ENCODE measurements at places on chromosomes 3 and 15.

GRCh38 chr3:62011666-62012065 is 361.7 kb downstream of the FEZF2 start:
- DNase-seq = no peak

DNA sequence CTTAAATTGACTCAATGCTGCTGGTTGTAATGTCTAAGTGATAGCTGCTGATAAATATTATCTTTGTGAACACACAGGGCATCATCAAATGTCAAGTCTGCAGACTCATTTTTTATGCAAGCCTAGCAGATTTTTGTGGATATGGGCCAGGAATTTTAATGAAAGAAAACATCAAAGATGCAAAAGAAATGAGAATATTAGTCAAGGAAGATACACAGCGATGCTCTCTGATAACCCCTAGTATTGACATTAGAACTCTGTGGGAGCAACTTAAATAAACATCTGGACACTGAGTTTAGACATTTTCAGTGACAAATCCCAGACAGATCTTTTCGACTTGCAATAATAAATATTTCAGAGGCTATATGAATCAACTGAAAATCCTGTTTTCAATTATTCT is 28.3 kb downstream of the POLR2M start:
- DNase-seq = no peak

- DNase-seq = no peak
These were observed 212.5 kb downstream of the CADPS start for GRCh38 chr3:62662677-62663076.

DNA sequence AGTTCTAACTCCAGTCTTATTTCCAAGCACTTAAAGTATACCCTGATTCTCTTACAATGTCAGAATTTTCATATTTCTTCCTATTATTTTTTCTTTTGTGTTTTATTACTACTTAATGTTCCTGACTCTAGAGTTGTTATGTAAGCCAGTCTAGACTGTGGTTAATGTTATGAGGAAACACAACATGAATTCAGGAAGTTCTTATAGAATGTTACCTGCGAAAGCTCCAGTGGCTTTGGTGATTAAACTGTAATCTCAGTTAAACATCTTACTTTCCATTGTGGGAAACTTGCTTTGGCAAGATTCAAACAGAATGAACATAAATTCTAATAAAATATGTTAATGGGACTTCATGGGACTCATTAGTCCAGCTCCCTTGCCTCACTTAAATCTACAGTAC is 36.6 kb upstream of the CHL1 start:
- no peak for DNase-seq

DNA sequence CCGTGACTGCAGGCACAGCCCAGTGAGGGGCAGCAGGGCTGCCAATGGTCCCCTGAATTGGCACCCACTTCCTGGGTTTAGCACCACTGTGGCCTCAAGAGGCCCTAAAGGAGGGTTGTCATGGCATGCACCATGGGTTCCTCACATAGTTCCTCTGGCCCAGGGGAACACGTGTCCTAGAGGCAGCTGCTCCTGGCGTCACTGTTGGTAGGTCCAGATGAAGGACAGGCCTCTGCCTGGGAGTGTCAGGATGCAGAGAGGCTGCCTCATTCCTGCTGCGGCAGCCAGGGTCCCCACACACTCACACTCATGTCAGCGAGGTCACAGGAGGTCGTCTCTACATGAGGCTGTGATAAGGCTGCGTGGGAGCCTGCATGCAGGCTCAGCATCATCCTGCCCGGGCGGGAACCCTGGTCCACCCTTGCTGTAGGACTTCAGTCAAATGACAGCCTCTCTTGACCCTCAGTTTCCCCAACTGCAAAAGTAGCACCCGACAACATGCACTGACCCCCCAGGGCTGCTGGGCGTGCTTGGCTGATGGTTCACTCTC is 26.1 kb upstream of the SFMBT1 start:
- no peak for DNase-seq

DNA sequence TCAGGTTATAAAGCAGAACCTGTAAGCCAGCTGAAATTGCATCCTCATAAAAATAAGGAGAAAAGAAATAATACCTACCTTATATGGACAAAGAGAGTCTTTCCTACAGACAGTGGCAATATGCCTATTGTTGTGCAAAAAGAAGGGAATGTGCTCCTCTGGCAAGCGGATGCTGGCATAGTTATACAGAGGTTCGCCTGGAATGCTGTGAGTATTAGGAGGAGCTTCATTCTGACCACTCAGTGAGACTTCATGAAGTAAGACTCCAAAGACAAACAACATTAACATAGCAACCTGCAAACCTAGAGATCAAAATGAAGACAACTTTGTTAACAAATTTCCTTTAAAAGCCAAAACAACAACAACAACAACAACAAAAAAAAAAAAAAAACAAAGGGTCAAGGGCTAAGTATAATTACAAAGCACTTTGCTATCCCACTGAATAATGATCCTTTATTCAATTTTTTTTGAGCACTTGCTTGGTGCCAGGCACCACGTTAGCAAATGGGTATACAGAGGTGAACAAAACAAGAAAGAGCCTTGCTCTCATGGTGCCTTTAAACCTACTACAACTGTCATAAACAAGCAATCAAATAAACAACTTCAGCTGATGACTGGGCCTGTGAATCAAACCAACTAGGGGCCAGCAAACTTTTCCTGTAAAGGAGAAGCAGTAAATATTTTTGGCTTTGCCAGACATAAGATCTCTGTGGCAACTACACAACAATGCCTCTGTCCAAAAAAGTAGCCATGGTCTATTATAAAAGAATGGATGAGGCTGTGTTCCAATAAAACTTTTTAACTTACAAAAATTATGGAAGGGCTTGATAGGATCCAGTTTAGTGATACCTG is 3.7 kb downstream of the EOGT start:
- DNase-seq = no peak

- DNase-seq = peak; percentile 48
These were observed 7.6 kb downstream of the ULK3 start for GRCh38 chr15:74835312-74835823.

DNA sequence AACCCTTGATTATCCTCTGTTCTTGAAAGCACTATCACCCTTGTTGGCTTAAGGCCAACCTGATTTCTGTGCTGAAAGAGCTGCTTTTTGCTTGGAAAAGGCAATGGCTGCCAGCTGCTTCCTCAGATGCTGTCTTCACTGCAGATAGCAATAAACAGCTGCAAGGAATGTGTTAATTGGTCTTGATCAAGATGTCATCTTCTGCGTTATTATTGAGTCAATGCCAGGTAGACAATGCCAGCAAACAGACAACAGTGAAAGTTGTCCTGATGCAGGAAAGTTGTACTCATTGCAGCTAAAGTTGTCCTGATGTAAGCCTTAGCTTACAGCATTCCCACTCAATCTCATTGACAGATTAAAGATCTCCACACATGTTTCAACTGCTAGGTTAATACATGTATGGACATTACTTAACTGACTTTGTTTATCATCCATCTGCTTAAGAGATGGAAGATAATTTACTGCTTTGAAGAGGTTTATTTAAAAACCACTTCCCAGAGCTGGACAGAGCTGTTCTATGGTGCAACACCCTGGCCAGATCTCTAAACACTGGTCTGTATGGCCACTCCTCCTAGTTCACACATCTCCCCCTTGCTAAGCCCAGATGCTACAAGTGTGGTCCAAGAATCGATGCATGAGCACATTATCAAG is 251.0 kb upstream of the MCTP2 start:
- no peak for DNase-seq

- DNase-seq = no peak
These were observed 181.2 kb upstream of the EPHA3 start for GRCh38 chr3:88926221-88926620.

- no peak for DNase-seq
These were observed 551.3 kb downstream of the AGBL1 start for GRCh38 chr15:86630946-86631345.

DNA sequence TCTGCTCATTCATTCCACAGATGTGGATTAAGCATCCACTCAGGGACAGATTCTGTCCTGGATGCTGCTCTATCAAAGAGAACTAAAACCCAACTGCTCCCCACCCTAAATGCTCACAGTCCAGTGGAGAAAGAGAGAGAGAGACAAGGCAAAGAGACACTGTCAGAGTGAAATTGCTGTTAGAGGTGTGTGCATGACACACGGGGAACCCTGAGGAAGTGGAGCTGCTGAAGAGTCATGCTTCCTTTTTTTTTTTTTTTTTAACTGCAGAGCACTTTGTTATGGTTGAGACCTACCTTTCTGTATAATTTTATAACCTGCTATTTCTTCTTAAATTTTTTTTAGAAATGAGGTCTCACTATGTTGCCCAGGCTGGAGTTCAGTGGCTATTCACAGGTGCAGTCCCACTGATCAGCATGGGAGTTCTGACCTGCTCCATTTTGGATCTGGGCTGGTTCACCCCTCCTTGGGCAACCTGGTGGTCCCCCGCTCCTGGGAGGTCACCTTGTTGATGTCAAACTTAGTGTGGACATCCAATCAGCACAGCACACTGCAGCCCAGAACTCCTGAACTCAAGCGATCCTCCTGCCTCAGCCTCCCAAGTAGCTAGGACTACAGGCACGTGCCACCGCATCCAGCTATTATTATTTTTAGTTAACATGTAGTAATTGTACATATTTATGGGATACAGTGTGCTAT is 18.2 kb upstream of the PSTPIP1 start:
- DNase-seq = no peak

GRCh38 chr15:79617071-79617470 is 184.9 kb downstream of the MINAR1 start:
- no peak for DNase-seq

DNA sequence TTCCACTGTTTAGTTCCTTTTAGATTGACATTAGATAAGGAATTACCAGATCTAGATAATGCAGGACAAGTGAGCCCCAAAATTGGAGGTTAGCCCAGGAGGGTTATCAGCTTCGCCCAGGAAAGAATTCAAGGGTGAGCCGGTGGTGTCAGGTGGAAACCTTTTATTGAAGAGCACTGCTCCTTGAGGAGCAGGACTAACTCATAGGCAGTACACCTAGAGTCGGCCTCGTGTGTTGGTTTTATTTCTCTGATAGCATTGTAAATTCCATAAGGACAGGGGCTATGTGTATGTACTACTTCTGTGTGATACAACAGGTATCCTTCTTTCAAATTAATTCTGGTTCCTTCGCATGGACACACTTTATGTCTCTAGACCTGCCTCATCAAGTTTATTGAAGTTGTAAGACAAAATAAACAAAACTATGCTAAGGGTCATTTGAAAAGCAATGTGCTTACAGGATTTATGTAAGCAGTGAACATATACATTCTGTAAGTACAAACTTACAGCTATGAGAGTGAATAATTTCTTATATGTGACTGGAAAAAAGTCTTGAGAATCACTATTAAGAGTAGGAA is 57.2 kb downstream of the SNX4 start:
- DNase-seq = no peak

- no peak for DNase-seq
These were observed 17.1 kb downstream of the P2RY12 start for GRCh38 chr3:151367448-151367847.

- no peak for DNase-seq
These were observed 232.0 kb upstream of the HES1 start for GRCh38 chr3:193903966-193904365.

DNA sequence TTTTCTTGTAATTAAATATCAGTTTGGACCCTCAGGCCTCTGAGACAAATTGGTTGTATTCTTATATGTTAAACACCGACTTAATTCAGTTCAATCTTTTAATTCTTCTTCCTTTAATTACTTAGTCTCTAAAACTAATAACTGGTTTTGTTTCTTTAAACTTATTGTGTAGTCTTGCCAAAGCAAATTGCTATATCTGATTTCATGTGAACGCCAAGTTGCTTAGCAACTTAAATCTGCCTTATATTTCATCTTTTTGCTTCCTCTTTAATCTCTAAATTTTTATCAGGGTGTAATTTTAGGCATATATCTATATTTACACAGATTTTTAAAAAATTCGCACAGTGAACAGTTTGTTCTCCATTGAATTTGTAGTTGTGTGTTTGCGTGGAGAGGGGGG is 82.2 kb downstream of the CADM2 start:
- DNase-seq = no peak

DNA sequence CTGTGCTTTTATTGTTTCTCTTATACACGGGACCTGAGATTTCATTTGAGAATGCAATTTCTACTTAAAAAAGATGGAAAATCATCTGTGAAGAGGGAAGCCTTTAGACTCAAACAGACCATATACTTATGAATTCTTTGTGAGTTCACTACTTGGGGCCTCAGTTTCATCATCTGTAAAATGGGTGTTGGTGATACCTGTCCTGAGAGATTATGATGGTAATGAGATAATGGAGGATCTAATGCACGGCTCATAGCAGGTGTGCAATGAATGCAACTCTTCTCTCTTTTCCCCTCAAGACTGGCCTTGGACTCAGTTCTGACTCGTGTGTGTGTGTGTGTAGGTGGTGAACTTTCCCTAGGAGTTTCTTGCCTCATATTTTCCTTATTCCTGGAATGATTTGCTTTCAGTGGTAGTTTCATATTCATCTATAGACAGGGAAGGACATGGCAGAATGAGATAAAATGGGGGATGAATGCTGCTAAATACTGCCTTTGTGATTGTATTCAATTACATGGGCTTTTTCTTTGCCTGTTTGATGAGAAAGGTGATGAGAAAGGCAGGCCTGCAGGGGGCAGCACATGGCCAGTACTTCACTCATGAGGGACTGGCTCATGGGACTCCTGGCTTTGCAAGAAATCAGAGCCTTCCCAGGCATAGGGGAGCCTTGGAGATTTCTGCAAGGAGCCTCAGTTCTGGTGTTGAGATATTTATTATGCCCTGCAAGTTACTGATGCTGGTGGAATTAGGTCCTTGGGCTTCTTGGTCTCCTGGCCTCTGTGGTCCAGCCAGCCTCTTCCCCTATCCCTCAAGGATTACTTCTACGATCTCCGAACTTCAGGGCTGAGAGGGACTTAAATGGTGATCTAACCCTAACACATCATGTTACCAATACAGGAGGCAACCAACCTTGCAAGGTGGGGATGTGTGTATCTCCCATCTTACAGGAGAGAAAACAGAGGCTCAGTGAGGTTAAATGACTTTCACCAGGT is 70.7 kb downstream of the RPLP1 start:
- DNase-seq = no peak

DNA sequence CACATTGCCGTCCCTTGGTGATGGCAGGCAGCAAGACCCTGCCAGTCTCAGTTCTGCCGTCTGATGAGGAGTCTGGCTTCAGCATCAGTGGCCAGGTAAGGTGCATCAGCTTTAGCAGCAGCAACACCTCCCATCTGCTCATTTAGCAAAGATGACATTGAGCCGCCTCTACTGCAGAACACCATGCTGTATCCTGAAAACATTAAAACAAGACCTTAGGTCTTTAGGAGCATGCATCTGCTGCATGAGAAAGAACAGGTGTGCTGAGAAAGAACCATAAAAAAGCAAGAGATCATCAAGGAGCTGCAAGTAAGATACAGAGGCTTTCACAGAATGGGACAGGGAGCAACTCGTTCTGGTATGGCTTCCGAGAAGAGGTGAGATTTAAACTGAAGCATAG is 87.5 kb downstream of the SCN11A start:
- no peak for DNase-seq

GRCh38 chr3:112858410-112859069 is 11.9 kb upstream of the CD200R1L start:
- peak; percentile 84 for DNase-seq
